Stimulated activated CD8-positive, alpha-beta memory T cell treated with anti-CD3 and anti-CD28 coated beads, Interleukin-12 subunit alpha, Interleukin-12 subunit beta, amount 100 ng/mL, for 4 hours (primary cell): ENCODE measurements at places on chromosomes 3 and 15.

DNA sequence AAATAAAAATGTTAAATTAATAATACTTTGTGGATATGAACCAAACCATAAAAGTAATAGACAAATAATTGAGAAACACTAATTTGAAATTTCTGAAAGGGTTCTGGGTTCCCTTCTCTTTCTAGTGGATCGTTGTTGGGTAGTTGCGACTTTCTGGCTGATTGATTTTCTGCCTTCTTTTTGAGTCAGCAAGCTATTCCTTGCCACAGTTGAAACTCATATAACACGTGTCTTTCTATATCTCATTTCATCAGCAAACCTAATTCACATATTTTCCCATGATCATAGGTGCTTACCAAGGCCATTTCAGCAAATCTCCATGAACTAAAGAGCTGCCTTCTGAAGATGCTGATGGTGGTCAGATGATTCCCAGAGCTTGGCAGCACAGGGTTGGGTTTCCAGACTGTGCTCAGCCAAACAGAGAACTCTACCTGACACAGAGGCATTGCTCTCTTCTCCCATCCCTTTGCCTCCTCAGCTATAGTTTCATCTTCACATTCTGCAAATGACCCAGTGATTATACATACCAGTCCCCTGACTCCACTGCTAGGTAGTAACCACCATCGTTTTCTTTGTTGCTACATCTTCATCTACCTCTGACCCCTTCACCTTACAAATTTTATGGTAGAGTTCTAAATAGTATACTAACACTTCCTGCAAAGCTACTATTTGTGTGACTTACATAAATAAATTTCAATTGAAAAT lies 383.9 kb upstream of the DPH6 start:
- DNase-seq: no peak

- no peak for DNase-seq
Measured at GRCh38 chr3:82556113-82556512, 794.7 kb upstream of the GBE1 start.

DNA sequence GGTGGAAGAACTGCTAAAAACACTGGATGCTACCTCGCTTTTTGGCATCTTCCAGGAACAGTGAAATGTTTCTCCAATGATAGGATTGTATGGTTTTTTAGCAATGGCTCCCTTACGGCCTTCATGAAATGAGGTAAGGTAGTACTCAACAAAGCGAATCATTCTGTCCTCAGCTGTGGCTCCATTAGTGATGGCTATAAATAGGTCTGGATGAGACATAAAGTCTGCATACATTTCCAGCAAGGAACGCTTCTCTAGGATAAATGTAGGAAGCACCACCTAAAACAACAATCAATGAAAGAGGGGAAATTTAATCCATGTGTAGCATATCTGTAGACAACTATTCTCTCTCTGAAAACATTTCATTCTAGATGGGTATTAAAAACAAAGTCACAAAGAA lies 32.4 kb upstream of the SNX4 start:
- DNase-seq: no peak

GRCh38 chr3:133998691-133999241 lies 31.0 kb downstream of the SLCO2A1 start:
- no peak for DNase-seq

- DNase-seq: no peak
Measured at GRCh38 chr3:131933665-131934064, 101.1 kb downstream of the CPNE4 start.
